CD4-positive, alpha-beta T cell (primary cell): ENCODE measurements at places on chromosomes 1 and 21. TPM values are rescaled to one million over a fixed set of nuclear protein-coding genes. Genes with fewer than 3 reads are reported as not detected.

- no peak for DNase-seq
Observed at GRCh38 chr1:45026446-45026845, 14.4 kb downstream of the UROD start.

- DNase-seq = no peak
Observed at GRCh38 chr1:218872026-218872425, 301.7 kb upstream of the LYPLAL1 start.

DNA sequence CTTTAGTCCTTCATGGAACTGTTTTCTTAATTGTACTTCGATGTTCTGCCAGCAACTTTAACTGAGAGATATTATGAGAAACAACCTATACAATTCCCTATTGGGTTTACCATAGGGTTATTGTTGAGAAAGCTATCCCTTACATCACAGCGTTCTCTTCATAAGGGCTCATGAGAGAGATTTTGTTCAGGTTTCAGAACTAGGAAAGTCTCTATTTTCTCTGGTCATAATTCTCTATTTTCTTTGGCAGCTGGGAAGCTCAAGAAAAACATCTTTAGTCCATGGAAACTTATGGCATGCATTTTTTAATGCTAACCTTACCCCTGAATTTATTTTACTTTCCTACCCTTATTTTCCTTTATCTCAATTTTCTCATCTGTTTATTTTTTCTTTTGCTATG is 38.2 kb downstream of the NMNAT2 start:
- DNase-seq = no peak

- DNase-seq = no peak
Observed at GRCh38 chr1:106978477-106979322, 77.8 kb upstream of the PRMT6 start.

- no peak for DNase-seq
Observed at GRCh38 chr1:152159144-152159543, at the start of gene RPTN. Gene RPTN, minus strand, starts transcription at chr1:152159228. Its CDS starts 1,339 bp downstream, at chr1:152157889.

- DNase-seq = no peak
Observed at GRCh38 chr1:30662291-30662840, 61.0 kb downstream of the MATN1 start.

GRCh38 chr1:33036051-33036525 is 595 bp downstream of the AK2 start:
- no peak for DNase-seq

- DNase-seq = no peak
Observed at GRCh38 chr1:68111519-68112436, 61.4 kb upstream of the DIRAS3 start.

- no peak for DNase-seq
Observed at GRCh38 chr1:9249534-9250410, 15.2 kb downstream of the H6PD start.

DNA sequence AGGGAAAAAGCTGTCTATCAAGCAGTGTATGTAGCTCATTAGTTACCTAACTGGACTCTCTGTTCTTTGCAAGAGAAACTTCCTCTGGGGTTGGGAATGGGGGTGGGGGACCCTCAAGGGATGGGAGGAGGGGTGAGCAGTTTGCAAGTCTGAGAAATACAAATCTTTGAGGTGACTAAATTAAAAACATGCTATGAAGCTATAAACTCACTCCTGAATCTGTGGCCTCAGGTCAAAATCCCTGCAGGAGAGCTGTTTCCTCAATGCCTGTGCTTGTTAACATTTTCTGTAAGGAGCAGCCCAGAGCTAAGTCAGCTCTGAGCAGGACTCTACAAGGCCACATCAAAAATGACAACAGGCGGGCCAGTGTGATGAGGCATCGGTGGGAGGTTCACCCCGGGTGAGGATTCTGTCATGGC is 32.8 kb upstream of the PTPRC start:
- DNase-seq = no peak

GRCh38 chr1:241411056-241411775 is 54.2 kb upstream of the RGS7 start:
- no peak for DNase-seq

CLIC4 gene
- 1.3 TPM for total RNA-seq

C1QC gene
- not detected for total RNA-seq

NPHS2 gene
- not detected for total RNA-seq

- DNase-seq = peak; percentile 9
Observed at GRCh38 chr1:78045926-78046778, at the start of gene GIPC2. Gene GIPC2, plus strand, starts transcription at chr1:78045966. Its CDS starts 129 bp downstream, at chr1:78046095.
